Stimulated activated CD4-positive, alpha-beta T cell treated with anti-CD3 and anti-CD28 coated beads, Interleukin-1b, Interleukin-23, amount 100 ng/mL, for 1 hour (primary cell): ENCODE measurements at places on chromosomes 5 and 9.
A peak's percentile ranks its signal among the peaks of the same experiment; 100 is the strongest.

DNA sequence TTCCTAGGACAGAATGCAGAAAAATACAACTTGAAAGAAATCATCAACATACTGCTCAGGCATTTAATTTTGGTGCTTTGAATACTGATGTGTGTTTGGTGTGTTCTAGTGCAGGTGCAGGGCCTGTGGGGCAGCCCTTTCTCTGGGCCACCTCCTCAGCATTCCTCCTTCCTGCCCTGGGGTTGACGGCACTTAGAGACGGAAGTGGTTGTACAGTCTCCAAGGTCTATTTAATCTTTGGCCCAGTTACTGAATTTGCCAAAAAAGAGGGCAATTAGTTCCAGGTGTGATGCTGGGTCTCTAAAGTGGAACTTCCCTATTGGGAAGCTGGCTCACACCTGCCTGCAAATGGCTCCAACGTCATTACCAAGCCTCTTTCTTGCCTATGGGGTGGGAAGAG, 269.0 kb downstream of the SH3GL2 start:
- DNase-seq, result no peak

- DNase-seq, result no peak
These were observed 8.3 kb downstream of the DIMT1 start for GRCh38 chr5:62395210-62395950.

DNA sequence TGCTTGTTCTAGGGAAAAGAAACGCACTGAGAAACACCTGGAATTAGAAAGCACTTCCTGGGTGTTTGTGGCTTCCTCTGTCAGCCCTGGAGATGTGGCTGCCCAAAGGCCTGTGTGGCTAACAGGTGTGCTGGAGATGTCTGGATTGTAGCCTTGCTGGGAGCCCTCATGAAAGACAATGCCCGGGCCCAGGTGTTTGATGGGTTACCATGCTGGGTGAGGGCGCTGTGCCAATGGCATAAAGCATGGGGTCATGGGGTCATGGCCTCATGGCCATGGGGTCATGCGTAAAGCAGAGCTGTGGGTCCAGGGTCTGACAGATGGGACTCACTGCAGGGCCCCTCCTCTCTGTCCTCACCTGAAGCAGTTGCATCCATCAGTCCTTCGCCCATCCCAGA, 21.6 kb downstream of the ANKRD33B start:
- no peak for DNase-seq

GRCh38 chr5:58490402-58491050, 709 bp upstream of the GAPT start:
- DNase-seq, result no peak

DNA sequence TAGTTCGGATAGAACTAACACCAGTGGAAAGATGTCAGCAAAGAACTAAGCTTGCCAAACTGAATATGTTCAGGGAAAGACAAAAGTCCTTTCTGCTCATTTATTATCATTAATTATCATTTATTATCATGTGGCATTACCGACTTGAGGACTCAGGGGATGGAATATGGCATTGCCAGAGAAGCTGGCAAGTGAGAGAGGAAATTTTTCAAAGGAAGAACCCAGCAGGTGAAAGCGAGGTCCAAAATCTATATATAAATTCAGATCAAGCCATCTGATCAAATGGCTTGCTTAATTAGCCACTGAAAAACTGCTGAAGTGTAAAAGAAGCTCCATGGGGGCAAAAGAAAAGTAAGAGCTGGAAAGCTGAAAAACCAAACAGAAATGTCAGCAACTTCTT, 1049.6 kb upstream of the SEMA6A start:
- DNase-seq, result no peak

GRCh38 chr5:139690064-139690802, 42.1 kb downstream of the CXXC5 start:
- DNase-seq, result no peak

DNA sequence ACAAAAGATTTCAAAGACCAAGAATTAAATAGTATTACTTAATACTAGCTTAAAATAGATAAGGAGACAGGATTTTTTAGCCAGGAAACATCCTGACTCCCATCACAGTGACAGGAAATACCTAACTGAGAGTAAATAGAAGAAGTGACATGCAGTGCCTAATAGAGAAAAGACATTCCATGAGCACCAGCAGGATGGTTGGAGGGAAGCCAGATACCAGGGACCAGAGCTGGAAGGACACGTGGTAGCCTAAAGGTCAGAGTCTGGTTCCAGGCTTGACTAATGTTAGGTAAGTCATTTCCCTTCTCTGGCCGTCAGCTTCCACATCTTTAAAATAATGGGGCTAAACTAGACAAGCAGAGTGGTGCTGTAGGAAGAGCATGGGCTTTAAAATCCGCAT, 41.6 kb downstream of the CDK5RAP2 start:
- DNase-seq, result no peak

GRCh38 chr5:151037561-151038411, 17.4 kb downstream of the GPX3 start:
- no peak for DNase-seq

DNA sequence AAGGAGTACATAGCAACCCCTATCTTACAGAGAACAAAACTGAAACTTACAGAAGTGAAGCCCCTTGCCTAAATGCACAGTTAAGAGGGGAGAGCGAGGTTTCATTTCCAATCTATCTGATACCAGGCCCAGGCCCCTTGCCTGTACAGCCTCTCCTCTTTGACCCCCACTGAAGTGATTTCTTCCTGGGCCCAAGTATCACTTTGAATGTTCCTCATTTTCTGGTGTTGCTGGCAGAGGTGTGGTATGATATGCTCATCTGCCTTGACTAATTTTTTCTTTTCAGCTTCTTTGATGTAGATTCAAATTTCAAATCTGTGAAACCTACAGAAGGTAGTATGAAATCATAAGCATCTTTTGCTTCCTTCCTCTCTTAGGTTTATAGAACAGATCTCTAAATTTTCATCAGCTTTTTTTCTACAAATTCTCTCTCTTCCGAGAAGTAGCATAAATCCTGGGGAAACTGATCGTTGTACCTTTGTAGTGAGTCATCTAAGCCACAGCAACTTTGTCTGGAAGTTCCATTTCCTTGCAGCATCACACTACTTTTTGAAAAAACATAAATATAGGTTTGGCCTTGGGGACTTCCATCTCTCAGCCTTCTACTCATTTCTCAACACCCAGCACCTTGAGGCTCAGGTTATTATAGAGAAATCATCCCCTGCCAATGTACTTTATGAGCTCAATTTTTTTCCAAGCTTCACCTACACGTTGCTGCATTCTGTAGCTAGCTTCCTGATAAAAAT, 402.4 kb upstream of the PTGER4 start:
- DNase-seq, result peak; percentile 10

DNA sequence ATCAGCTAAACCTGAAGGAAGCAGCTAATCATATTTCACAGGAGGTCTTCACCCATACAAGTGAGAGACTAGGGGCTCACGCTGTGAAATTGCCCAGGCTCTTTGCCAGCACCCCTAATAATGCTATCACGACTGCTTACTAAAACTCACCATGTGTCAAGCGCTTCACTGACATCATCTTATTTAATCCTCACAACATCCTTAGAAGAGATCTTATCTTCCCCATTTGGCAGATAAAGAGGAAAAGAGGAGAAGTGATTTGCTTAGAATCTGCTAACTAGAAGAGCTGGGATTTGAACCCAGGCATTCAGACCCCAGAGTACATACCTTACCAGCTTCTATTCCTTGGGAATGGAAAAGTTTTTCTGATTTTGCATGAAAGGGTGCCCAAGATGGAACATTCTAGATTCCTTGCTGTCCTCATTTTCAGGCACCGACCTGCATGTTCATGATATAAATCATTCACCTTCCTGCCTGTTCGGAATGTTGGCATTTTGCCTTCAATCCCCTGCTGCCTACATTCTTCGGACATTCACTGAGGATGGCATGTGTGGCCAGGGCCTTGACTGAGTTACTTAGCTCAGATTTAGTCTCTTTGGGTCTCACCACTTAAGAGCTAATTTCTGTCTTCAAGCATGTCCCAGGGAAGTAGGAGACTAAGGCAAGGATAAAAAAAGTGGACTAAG, 88.1 kb downstream of the SH3TC2 start:
- DNase-seq, result no peak

- DNase-seq, result no peak
These were observed 379.0 kb upstream of the RPS23 start for GRCh38 chr5:82657033-82657699.

- no peak for DNase-seq
These were observed 12.1 kb upstream of the RNF183 start for GRCh38 chr9:113315231-113315630.

- DNase-seq, result no peak
These were observed 513.1 kb downstream of the PDE4D start for GRCh38 chr5:59380350-59380951.
